Activated CD4-positive, alpha-beta memory T cell treated with anti-CD3 and anti-CD28 coated beads for 36 hours (primary cell): ENCODE measurements at places on chromosomes 4 and X.

GRCh38 chr4:183081116-183081469 is 18.0 kb upstream of the WWC2 start:
- H3K27ac ChIP-seq: no peak overlapping the region
- H3K4me3 ChIP-seq: no peak overlapping the region
- no peak for DNase-seq
- no peaks in the 10 kb centered on the region for H3K27me3 ChIP-seq
- H3K4me1 ChIP-seq: no peaks in the 10 kb centered on the region

DNA sequence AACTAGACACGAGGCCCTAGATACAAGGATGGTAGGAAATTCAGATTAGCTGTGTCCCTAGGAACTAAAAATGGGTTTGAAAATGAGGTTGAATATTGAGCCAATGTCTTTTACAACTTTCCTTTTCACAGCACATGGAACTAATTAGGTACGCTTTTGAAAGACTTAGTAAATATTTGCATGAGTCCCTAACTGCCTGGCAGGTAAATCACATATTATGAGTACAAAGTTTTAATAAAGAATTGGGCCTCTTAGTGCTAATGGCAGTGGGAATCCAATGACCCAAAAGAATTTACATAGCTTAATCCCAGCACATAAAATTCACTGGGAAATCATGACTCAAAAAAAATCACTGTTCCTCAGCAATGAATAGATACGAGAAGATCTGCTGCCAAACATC is 16.8 kb downstream of the MUC7 start:
- H3K4me1 ChIP-seq: no peaks in the 10 kb centered on the region
- H3K36me3 ChIP-seq: no peaks in the 10 kb centered on the region
- peaks cover 4% of the 10 kb centered on the region for H3K27me3 ChIP-seq
- H3K4me3 ChIP-seq: no peak overlapping the region
- no peak for DNase-seq

DNA sequence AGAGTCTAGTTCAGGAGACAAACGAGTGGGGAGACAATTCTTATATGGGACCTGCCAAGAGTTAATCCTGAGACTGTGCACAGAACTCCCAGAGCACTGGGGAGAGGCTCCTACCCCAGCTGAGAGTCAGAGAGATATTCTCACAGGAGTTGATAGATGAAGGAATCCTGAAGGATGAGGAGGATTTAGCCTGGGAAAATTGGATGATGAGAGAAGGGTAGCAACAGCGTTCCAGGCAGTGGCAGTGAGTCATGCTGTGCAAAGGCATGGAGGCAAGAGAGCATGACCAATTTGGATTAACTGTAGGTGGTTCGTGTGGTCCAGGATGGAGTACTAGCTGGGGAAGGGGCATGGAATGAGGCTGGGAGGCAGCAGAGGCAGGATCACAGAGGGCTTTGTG is 318.6 kb downstream of the LDB2 start:
- no peak overlapping the region for H3K4me3 ChIP-seq
- no peaks in the 10 kb centered on the region for H3K27me3 ChIP-seq
- no peak overlapping the region for H3K27ac ChIP-seq
- H3K36me3 ChIP-seq: no peaks in the 10 kb centered on the region
- no peak for DNase-seq

DNA sequence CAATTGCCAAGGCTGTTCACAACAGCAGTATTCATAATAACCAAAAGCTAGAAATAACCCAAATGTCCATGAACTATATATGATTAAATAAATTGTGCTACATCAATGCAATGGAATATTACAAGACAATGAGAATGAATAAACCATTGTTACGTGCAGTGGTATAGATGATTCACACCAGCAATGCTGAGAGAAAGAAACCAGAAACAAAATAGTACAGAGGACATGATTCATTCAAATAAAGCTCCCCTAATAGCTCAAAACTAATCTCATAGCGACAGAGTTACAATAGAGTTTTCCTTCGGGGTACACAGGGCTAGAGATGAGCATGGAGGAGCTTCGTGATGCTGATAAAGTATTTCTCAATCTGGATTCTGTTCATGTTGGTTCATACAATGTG is 148.1 kb upstream of the SPANXN1 start:
- no peak overlapping the region for H3K4me3 ChIP-seq
- no peak overlapping the region for H3K27ac ChIP-seq
- H3K27me3 ChIP-seq: no peaks in the 10 kb centered on the region
- no peak for DNase-seq
- H3K4me1 ChIP-seq: no peaks in the 10 kb centered on the region

- no peak for DNase-seq
- H3K27me3 ChIP-seq: no peaks in the 10 kb centered on the region
Observed at GRCh38 chr4:104575278-104575677, 80.6 kb upstream of the CXXC4 start.

DNA sequence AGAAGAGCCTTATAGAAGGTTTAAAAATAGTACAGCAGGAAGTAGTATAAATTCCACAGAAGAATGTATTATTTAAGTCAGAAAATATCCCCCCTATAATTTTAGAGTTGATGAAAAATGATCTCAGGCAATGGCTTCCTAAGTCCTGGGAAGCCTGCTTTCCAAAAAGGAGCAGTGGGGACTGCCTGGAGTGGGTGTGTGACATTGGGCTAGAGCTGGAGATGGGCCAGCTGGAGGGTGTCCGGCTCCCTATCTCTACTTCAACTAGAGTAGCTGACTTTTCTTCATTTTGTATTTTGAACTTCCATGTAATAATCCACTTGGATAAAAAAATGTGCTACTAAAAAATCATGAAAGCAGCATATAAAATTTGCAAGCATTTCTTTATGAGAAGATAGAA is 253.9 kb downstream of the ANK2 start:
- H3K36me3 ChIP-seq: no peaks in the 10 kb centered on the region
- H3K4me3 ChIP-seq: no peak overlapping the region
- peaks cover 4% of the 10 kb centered on the region for H3K4me1 ChIP-seq
- DNase-seq: no peak
- peaks cover 4% of the 10 kb centered on the region for H3K27me3 ChIP-seq
- no peak overlapping the region for H3K27ac ChIP-seq

GRCh38 chrX:135010921-135011320 is 11.4 kb downstream of the RTL8B start:
- no peak overlapping the region for H3K27ac ChIP-seq
- H3K4me1 ChIP-seq: no peaks in the 10 kb centered on the region
- H3K36me3 ChIP-seq: no peaks in the 10 kb centered on the region
- no peak for DNase-seq
- peaks cover 1% of the 10 kb centered on the region for H3K27me3 ChIP-seq

DNA sequence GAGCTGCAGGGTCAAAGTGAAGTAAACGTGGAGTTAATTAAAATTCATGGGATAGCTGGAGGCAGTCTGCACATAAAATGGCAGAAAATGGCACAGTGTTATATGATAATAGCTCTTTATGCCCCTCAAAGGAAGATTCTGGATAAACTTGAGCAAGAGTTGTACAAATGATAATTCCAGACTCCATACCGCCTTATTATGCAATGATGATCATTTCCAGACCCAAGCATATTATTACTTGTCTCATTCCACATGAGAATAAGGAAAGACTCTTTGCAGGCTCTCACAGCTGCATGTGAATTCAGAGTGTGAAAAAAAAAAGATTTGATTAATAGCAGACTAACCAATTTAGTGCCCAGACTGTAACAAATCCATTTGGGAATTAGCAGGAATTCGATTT is 105.4 kb downstream of the STK32B start:
- DNase-seq: no peak
- no peak overlapping the region for H3K27ac ChIP-seq
- H3K36me3 ChIP-seq: no peaks in the 10 kb centered on the region
- no peak overlapping the region for H3K4me3 ChIP-seq

DNA sequence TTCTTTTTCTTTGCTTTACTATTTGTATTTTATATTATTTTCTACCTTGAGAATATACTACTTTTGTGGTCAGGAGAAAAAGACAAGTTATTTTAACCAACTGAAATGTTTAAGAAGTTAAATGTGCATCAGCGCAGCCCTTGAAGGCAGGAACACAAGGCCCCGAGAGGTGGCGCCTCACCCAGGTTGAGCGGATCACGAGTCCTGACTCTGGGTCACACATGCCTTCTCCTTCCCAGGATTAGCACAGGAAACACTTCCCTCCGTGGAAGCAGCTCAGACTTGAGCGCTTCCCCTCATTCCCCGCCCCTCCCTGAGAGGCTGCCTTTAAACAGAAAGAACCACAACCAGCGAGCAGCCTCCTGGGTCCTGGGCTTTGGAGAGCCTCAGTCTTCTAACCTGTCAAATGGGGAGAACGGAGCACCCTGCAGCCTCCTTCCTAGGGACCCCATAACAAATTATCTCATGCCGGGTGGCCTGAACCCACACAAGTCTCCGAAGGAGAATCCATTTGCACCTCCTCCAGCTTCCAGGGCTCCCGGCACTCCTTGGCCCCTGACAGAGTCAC is 217.6 kb downstream of the AFAP1 start:
- no peak overlapping the region for H3K27ac ChIP-seq
- no peaks in the 10 kb centered on the region for H3K36me3 ChIP-seq
- H3K4me3 ChIP-seq: no peak overlapping the region
- H3K4me1 ChIP-seq: peaks cover 2% of the 10 kb centered on the region

DNA sequence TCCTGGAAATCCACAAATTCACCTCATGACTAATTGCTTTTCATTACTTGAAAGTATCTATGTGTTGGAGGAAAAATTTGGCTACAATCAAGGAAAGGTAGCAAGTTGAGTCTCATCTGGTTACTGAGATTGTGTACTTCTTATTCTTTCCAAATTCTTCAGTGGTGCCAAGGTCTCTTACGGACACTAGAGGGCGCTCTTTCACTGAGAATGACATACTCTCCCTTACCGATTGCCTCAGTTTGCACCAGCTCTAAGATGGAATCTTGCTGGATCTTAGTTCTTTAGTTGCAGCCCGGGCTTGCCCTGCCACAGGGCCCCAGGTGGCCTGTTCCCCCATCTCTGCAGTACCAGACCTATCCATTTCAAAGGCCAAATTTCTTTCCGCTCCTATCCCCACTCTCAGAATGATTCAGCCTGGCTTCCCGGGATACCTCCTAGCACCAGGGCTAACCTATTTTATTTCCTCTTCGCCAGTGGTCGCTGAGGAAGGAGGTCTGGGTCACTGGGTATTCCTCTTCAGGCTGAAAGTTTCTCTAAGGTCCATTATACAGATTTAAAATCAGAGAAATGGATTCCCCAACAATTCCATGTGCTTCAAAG is 24.6 kb upstream of the GPR50 start:
- no peak overlapping the region for H3K4me3 ChIP-seq
- peak; percentile 25 for DNase-seq
- peaks cover 15% of the 10 kb centered on the region for H3K27me3 ChIP-seq
- no peaks in the 10 kb centered on the region for H3K36me3 ChIP-seq
- no peak overlapping the region for H3K27ac ChIP-seq

- no peaks in the 10 kb centered on the region for H3K4me1 ChIP-seq
- no peak for DNase-seq
- no peaks in the 10 kb centered on the region for H3K27me3 ChIP-seq
- no peaks in the 10 kb centered on the region for H3K36me3 ChIP-seq
- no peak overlapping the region for H3K27ac ChIP-seq
- H3K4me3 ChIP-seq: no peak overlapping the region
Observed at GRCh38 chrX:31340587-31340986, 268.7 kb upstream of the FTHL17 start.

GRCh38 chrX:155966876-155967275 is 30.6 kb upstream of the IL9R start:
- H3K36me3 ChIP-seq: peaks cover 7% of the 10 kb centered on the region
- no peak overlapping the region for H3K4me3 ChIP-seq
- DNase-seq: peak; percentile 45
- peaks cover 25% of the 10 kb centered on the region for H3K27me3 ChIP-seq

- peaks cover 2% of the 10 kb centered on the region for H3K36me3 ChIP-seq
- H3K4me1 ChIP-seq: peaks cover 42% of the 10 kb centered on the region
- no peaks in the 10 kb centered on the region for H3K27me3 ChIP-seq
- no peak for DNase-seq
Observed at GRCh38 chr4:39062770-39063097, 702 bp downstream of the KLHL5 start.

- no peak overlapping the region for H3K27ac ChIP-seq
- H3K27me3 ChIP-seq: no peaks in the 10 kb centered on the region
- no peaks in the 10 kb centered on the region for H3K4me1 ChIP-seq
- no peak for DNase-seq
Observed at GRCh38 chr4:162360369-162361149, 196.8 kb upstream of the FSTL5 start.

- H3K4me1 ChIP-seq: no peaks in the 10 kb centered on the region
- H3K4me3 ChIP-seq: no peak overlapping the region
- no peaks in the 10 kb centered on the region for H3K27me3 ChIP-seq
Observed at GRCh38 chr4:90281541-90282355, 154.6 kb downstream of the CCSER1 start.

GRCh38 chrX:134241960-134242619 is 5.1 kb downstream of the CCDC160 start:
- DNase-seq: no peak
- no peaks in the 10 kb centered on the region for H3K4me1 ChIP-seq
- no peaks in the 10 kb centered on the region for H3K36me3 ChIP-seq

DNA sequence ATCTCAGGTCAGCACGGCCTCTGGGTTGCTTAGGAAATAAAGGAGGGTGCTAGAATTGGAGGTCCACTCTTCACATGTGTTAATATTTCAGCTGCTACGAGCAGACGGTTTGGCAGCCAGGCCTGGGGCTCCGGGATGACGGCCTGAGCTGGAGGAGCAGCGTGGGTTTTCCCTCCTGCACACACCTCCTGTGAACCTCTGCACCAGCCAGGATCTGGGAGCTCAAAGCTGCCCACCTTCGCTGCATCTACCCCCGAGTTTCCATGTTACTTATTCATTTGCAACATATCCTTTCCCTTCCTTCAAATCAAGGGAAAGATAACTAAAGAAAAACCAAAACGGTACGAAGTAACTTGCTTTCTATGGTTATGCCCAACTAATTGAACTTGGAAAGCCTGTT is 13.6 kb downstream of the STOX2 start:
- no peak for DNase-seq
- H3K36me3 ChIP-seq: no peaks in the 10 kb centered on the region
- H3K27ac ChIP-seq: no peak overlapping the region
- no peak overlapping the region for H3K4me3 ChIP-seq
- H3K4me1 ChIP-seq: no peaks in the 10 kb centered on the region

GRCh38 chr4:103011378-103012025 is 8.0 kb downstream of the SLC9B1 start:
- no peak overlapping the region for H3K4me3 ChIP-seq
- no peaks in the 10 kb centered on the region for H3K36me3 ChIP-seq
- H3K4me1 ChIP-seq: no peaks in the 10 kb centered on the region
- DNase-seq: no peak

DNA sequence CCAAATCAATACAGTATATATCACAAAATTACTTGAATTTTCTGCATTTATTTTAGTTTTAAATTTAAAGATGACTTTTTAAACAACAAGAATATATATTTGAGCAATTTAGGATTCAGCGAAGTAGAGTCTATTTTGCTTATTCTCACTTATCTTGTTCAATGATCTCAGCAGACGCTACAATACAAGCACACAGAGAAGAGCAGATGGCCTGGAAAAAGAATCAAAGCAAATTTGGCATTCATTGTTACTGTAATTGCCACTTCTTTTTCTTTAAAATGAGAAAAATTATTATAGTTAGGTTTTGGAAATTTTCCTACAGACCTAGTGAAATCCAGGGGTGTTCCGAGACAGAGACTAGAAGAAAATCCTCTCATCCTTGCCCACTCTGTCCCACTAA is 57.5 kb downstream of the NPY1R start:
- H3K4me3 ChIP-seq: no peak overlapping the region
- no peak overlapping the region for H3K27ac ChIP-seq
- no peaks in the 10 kb centered on the region for H3K36me3 ChIP-seq
- peaks cover 9% of the 10 kb centered on the region for H3K27me3 ChIP-seq

GRCh38 chrX:104568304-104568915 is 2.4 kb downstream of the IL1RAPL2 start:
- H3K4me1 ChIP-seq: no peaks in the 10 kb centered on the region
- H3K4me3 ChIP-seq: no peak overlapping the region
- no peak for DNase-seq
- H3K36me3 ChIP-seq: no peaks in the 10 kb centered on the region
- peaks cover 22% of the 10 kb centered on the region for H3K27me3 ChIP-seq
